IPS-NIHi11 (cell line): ENCODE measurements at places on chromosomes 12 and 14.
A peak's percentile ranks its signal among the peaks of the same experiment; 100 is the strongest.

GRCh38 chr12:117294189-117294603 lies 67.2 kb downstream of the NOS1 start:
- DNase-seq: peak; percentile 32

- no peak for DNase-seq
Observed at GRCh38 chr14:103398427-103399195, 13.4 kb downstream of the MARK3 start.

- DNase-seq: peak; percentile 14
Observed at GRCh38 chr14:45811155-45811554, 558.2 kb upstream of the MIS18BP1 start.

DNA sequence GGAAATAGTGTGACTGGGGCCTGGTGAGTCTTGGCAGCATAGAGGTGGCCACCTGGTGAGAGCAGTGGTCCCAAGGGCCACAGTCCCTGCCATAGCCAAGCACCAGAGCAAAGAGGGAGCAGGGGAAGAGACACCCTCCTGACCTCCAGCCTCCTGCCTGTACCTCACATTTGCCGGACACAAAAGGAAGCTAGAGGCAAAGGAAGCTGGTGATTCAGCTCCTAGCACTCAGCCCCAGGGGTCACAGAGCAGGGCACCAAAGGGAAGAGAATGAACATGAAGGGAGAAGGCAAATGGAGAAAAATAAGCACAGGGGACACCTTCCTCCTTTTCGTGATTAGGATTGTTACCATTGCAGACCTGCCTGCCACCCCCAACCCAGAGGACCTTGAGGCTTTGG lies 216.8 kb downstream of the ZFP36L1 start:
- no peak for DNase-seq

GRCh38 chr12:509500-509899 lies 49.8 kb downstream of the B4GALNT3 start:
- DNase-seq: no peak

DNA sequence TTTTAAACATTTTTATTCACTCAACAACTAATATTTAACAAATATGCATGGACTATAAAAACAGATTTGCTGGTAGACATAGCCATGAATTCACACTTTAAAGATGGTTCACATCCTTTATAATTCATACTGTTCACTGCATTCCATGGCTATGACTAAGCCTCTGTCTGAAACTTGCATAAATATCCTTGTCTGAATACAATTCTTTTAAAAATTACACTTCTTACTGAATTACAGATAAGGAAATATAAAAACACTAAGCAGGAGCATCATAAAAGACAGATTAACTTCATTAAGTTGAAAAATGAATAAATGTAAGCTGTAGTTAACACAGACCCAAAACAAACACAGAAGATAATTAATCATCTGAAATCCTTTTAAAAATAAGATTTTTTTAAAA lies 53.8 kb downstream of the GXYLT1 start:
- DNase-seq: no peak

DNA sequence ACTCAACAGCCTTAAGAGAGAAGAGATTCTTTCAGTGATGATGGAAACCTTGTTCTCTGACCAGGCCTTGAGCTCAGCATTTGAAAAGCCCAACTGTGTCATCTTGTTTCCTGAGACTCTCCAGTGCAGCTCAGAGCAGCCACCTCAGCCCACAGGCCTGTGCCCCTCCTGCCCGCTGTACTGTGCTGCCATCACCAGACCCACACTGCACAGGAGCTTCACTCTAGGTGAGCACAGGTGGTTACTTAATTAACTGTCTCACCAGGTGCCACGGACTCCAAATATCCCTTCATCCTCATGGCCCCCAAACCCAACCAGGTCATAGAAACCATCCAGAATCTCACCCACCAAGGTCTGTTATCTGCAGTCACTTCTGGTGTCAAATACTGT lies 51.3 kb downstream of the JAG2 start:
- DNase-seq: no peak

DNA sequence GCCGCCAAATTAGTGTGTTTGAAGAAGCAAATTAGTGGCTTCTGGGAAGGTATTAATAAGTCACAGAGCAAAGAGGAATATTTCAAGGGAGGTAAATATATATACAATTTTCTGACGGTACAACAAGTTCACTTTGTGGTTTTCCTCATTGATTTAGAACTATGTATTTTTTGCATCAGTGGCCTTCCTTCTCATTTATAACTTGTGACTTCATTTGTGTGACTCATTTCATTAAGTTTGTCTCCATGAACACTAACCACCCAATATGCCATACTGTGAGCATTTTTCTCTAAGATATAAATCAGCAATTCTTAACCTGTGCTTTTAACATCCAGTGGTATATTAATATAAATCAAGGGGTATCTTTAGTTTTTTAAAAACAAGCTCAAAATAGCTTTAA lies 29.3 kb upstream of the ARHGAP5 start:
- DNase-seq: no peak

DNA sequence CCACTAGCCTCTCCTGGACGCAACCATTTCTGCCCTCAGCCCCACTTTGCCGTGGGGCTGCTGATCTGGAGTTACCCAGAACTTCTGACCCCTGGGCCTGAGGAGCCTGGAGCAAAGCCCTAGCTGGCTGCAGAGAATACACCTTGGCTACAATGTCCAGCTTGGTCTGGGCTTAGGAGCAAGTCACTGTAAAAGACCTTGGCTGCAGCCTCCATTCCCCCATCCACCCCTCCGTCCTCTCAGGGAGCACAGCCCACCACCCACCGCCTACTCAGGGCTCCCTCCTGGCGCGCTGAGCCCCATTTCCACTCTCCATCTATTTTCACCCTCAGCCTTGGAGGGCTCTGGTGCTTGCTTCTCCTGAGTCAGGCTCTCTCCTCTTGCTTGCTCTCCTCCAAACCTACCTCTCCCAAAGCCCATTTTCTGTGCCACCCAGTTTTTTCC lies 42.9 kb downstream of the ERH start:
- DNase-seq: no peak

DNA sequence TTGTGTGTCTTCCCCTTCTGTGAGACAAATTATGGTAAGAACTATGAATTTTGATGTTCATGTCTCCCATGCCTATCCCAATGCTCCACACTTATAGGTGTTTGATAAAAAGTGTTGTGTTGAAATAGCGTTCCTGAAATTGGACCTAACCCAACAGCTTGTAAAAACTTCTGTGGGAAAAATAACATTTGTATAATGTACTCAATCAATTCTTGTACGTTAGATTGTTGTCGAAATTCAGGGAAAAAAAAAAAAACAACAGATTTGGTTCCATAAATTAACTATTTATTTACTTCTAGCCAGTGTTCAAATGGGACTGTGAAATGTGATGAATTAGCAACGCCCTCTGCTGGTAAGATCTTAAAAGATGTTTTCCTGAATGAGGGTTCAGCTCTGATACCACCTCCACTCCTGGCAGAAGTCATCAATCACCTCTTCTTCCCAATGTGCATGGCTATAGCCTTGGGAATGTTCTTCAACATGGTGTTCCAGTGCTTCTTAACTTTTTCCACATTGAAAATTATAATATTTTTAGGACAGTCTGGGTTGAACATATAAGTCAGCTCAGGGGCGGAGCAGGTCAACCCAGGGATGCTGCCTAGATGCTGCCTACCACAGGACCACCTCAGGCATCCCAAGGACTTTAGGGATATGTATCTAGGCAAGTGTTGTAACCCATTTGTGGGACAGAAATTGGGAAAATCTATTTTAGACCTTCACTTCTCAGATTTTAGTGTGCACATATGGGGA lies 170.6 kb downstream of the OTOGL start:
- DNase-seq: peak; percentile 39

DNA sequence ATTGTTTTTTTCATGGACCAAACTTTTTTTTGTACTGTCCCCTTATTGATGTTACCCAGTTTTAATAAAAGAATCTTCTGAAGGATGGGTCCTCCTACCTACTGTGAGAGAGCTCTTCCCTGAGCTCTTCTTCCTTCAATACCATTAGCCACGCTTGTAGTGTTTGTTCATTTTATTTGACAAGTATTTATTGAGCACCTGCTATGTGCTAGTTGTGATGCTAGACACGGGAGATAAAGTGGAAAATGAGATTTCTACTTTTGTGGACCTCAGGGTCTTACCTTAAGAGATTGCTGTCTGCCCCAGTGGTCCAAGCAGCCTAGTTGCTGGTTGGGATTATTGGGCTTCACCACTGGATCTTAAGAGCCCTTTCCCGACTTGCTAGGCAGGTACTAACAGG lies 3.2 kb upstream of the GPD1 start:
- no peak for DNase-seq
